Fibroblast of skin of right quadriceps (primary cell): ENCODE measurements at places on chromosomes 12 and 14.

DNA sequence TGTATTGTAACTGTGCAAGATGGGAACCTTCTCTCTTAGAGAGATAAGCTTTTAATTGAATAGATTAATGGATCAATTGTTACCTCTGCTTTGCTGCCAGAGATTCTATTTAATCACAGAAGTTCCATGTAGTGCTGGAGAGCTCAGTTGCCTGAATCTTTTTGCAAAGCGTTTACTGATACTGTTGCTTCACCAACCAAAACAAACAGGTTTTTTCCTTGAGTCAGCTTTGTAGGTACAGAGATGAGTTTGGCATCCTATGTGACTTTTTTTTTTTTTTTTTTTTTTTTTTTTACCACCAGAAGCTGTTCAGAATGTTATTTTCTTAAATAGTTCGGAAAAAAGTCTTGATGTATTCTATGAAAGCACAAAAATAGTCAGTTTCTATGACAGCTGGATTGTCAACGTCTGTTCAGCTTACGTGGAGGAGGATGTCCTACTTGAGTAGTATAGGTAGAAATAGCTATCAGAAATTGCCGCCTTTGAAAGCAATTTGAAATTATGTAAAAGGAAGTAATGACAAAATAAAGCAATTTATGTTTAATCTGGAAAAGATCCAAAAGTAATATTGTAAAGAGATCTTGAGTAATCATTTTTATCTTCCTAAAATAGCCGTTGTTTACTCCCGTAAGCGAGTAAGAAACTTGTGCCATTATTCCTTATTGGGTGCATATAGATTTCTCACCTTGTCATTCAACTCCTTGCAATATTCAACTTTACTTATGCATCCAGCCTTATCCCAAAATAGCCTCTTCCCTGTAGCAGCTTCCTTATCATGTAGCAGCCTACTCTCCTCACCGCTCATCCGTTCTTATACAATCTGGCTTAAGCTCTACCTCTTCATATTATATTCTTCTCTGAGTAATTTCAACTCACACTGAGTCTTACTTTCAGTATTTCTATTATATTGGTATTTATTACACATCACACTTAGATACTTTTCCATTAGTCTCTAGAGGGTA, 5.2 kb downstream of the LRRK2 start:
- DNase-seq = no peak

GRCh38 chr12:108446766-108447165, 68.3 kb upstream of the FICD start:
- DNase-seq = peak; percentile 9

GRCh38 chr12:92854344-92854743, 74.8 kb downstream of the EEA1 start:
- DNase-seq = no peak

- no peak for DNase-seq
Observed at GRCh38 chr14:22882064-22882463, 958 bp upstream of the REM2 start.

DNA sequence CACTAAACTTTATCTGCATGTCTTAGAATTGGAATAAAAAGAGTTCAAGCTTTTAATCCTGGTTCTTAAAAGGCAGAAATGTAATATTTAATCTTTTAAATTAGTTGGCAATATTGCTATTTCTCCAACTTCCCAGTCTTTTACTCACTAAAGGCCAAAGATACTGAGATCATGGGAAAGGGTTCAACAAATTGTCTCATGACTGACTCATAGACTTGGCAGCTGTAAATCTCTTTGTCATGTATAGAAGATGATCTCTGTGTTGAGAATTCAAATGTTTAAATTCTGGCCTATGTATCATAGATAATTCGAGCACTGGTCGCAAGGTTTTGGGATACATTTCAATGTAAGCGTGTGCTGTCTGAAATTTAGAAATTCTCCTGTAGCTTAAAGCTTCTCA, 40.1 kb upstream of the STRAP start:
- peak; percentile 91 for DNase-seq

DNA sequence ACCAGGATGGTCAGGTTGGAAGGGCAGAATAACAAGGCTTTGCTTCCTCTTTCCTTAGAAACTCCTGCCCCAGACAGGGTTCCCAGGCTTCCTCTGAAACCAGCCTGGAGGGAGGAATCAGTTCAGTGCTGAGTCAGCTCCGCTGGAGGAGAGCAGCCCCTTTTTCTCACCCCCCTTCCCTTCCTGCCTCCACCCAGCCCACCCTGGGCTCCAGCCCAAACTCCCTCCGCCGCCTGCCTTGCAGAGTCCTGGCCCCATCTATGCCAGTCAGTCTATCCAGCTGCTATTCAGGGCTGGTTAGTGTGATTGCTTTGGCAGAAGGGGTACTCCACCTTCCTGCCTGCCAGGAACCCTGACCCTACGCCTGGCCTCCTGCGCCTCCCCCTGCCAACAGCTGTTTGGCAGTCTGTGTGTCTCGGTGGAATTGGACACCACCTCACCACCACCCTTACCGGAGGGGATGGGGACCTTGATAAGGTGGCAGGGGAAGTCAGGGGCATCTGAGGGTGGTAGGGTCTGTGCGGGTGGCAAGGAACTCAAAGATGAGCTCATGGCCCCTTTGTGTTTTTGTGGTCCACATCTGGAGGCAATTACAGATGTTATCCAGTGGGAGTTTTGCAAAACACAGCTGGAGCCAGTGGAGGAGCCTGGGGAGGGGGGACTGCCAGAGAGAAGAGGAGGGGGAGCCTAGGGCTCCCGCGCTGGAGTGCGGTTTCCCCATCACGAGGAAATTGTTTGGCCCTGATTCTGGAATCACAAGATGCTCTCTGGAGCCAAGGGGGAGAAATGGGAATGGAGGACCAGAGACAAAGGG, 12.2 kb downstream of the MMP14 start:
- DNase-seq = peak; percentile 88

DNA sequence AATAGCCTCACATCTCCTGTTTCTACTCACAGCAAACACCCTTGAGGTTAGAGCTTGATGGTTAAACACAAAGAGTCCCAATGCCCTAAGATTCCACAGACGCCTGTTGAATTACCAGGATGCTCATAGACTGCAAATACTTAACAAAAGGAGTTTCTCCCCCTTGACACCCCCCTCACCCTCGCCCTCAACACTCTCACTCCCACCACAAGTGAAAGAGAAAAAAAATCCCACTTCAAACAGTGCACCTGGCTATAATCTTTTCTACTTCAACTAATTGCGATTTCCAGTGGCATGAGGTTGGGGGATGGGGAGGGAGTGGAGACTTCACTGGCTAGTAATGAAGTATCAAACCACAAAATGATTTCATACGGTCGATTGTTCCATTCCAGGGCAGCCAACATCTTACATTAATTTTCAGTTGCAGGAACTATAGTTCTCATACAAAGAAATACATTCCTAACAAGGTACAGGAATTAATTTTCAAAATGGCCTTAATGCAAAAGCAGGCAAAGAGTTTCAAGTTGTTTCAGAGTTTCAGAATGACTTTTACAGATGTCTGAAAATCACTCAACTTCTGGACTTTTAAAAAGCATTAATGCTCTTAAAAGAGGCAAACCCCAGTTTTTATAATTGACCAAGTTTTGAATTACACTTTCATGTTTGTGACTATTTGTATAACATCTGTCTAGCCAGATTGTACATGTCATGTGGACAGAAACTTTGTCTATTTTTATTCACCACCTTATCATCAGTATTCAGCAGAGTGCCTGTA, 390.7 kb downstream of the C12orf75 start:
- DNase-seq = peak; percentile 74

DNA sequence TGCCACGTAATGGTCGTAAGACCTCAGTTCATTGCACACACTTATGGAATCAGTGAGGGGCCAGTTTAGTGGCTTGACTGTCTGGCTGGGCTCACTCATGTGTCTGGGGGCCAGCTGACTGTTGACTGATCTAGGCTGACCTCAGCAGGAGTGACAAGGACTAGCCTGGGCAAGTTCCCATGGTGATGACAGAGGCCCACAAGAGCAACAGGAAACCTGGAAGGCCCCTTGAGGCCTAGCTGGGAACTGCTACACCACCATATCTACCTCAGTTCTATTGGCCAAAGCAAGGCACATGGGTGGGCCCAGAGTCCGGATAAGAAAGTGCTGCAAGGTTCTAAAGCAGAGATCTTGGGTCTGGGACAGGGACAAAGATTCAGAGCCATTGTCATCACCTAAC, 21.3 kb upstream of the RFLNA start:
- peak; percentile 39 for DNase-seq

- DNase-seq = peak; percentile 70
Observed at GRCh38 chr12:79737875-79738718, 47.3 kb upstream of the PAWR start.

- DNase-seq = no peak
Observed at GRCh38 chr14:91245029-91245428, 525 bp upstream of the GPR68 start.

DNA sequence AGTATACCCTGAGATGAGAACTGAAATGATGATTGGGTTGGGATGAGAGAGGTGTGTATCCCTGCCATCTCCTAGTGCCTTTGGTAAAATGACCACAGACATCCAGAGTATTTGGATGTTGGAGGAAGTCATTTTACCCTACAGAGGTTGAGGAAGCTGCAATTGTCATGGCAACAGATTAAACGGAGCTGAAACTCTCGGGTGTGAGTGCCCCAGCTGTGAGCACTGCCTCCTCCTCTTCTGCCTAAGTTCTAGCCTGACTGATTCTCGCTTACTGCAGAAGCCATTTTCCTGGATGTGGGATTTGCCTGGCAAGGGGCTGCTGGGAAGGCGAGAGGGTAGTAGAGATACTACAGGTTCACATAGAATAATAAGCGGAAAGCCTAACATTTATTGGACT, 10.3 kb upstream of the PPP4R4 start:
- no peak for DNase-seq

GRCh38 chr14:21399311-21399870, 15.6 kb upstream of the SUPT16H start:
- no peak for DNase-seq

GRCh38 chr12:110591451-110592051, 8.4 kb upstream of the PPTC7 start:
- no peak for DNase-seq

- DNase-seq = no peak
Observed at GRCh38 chr14:96058576-96059200, 19.5 kb downstream of the C14orf132 start.

DNA sequence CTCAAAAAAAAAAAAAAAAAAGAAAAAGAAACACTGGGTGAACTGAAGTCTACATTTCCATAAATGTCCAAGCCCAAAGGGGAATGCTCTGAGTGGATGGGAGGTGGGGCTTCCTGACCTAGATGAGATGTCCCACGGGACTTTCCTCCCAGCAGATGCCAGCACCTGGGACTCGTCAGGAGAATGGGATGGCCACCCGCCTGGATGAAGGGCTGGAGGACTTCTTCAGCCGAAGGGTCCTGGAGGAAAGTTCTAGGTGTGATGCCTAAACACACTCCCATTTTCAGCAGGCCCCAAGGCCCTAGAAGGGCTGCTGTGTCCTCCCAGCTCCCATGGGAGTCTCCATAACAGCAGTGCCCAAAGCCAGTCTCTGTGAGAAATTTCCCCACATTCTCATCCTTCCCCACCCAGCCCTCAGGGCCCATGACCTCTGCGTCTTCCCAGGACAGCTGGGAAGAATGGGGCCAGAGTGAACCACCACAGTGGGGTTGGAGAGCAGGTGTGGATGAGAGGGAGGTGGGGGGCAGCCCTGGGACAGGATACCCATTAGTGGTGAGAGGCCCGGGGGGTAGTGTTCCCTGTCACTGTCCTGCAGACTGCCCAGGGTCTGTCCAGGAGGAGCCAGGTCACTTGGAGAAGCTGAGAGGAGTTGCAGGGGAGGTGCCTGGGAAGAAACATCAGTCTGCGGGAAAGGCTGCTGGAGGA, 7.1 kb upstream of the CPNE6 start:
- no peak for DNase-seq

GRCh38 chr12:3483089-3483488, 7.9 kb upstream of the PRMT8 start:
- DNase-seq = no peak

DNA sequence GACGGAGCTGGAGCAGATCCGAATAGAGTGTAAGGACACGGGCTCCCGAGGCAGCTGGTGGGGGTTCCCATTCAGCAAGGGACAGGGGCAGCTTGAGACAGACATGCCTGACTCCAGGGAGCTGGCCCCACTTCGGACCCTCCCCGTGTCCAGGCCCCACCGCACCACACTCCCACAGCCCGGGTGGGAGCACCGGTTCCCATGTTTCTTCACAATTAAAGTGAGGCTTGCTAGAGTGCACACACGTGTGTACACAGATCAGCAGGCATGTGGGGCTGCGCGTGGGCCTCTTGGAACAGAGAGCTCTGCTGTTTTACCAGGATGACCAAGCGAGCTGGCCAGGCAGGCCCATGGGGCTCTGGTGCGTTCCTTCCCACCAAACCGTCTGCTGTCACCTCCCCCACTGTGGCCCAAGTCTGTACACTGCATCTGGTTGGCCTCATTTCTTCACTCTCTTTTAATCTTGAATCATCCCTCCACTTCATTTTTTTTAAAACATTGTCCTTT, 48.0 kb downstream of the SLC6A12 start:
- no peak for DNase-seq
